Naive thymus-derived CD4-positive, alpha-beta T cell (primary cell): ENCODE measurements at places on chromosomes 4 and X.

DNA sequence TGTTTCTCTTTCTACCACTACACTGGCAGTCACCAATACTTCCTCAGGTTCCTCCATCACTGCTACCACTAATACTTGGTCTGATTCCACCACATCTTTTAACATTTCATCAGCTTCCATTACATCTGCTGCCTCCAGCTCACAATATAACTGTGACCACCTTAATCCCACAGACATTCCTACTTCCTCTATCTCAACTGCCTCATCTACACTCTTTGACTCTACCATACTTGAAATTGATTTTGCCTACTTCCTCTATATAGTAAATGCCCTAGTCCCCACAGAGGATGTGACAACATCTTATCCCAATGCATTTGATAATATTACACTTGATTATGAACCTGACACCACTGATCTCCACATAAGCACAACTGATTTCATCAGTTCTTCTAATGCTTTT is 29.0 kb downstream of the OPRPN start:
- no peak for DNase-seq

GRCh38 chr4:55927803-55928437 is 20.8 kb upstream of the CEP135 start:
- no peak for DNase-seq

GRCh38 chr4:152696764-152697261 is 17.0 kb upstream of the TMEM154 start:
- no peak for DNase-seq

GRCh38 chr4:176467001-176467400 is 147.2 kb downstream of the SPCS3 start:
- no peak for DNase-seq

GRCh38 chrX:132818638-132819037 is 139.8 kb downstream of the HS6ST2 start:
- no peak for DNase-seq

DNA sequence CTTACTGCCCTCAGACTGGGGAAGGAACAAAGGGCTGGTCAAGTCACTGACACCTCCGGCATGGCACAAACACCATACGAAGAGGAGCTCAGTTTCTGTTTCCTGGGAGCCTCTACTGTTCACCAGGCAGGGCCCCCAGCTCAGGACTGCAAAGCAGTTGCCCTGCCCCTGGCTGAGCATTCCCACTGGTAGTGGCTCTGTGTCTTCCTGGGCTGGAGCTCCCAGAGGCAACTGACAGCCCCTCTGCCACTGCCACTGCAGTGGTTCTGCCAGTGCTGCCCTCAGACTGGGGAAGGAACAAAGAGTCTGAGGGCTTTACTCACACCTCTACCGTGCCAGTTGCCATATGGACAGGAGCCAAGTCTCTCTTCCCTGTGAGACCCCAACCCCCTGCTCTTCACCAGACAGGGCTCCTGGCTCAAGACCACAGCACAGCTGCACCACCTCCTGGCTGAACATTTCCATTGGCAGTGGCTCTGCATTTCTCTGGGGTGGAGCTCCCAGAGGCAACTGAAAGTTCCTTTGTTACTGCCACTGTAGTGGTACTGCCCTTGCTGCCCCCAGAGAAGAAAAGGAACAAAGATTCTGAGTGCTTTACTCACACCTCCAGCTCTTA is 67.9 kb downstream of the SMARCA5 start:
- no peak for DNase-seq

- no peak for DNase-seq
These were observed 16.7 kb downstream of the GAB3 start for GRCh38 chrX:154734061-154734781.

GRCh38 chr4:141215030-141215429 is 5.7 kb upstream of the ZNF330 start:
- no peak for DNase-seq

GRCh38 chr4:112031712-112032328 is 113.4 kb upstream of the FAM241A start:
- DNase-seq = no peak

DNA sequence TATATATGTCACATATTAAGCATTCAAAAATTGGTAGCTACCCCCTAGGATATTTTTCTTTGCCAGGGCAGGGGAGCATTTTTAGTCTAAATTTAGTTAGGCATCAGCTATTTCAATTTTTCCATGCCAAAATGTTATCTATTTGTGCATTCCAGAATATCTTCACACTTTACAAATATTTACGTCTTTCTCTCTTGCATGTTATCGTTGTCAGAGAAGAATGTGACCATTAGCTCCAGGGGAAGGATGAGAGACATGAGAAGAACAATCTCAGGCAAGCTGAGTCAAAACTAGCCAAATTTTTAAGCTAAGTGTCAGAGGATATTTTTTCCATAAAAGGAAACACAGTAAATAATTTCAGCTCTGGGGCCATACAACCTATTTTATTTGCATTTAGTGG is 885.0 kb upstream of the EPHA5 start:
- DNase-seq = no peak

GRCh38 chr4:93313197-93313596 is 515.4 kb upstream of the ATOH1 start:
- DNase-seq = no peak

GRCh38 chrX:9510366-9510765 is 45.5 kb downstream of the TBL1X start:
- DNase-seq = no peak

DNA sequence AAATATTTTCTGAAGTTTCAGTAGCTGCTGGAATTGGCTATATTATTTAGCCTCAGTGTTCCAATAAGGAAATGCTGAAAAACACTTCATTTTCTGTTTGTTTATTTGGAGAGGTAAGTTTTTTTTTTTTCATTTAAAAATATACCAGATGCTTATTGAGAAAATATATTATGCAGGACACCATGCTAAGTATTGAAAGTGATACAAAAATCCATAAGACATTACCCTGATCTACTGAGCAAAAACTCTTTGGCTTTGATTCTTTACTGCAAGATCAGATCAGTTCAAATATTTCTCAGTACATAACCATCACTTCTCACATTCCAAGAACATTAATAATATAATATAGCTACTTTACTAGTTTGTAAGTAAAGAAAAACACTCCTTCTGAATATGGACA is 123.4 kb upstream of the PACRGL start:
- DNase-seq = no peak

DNA sequence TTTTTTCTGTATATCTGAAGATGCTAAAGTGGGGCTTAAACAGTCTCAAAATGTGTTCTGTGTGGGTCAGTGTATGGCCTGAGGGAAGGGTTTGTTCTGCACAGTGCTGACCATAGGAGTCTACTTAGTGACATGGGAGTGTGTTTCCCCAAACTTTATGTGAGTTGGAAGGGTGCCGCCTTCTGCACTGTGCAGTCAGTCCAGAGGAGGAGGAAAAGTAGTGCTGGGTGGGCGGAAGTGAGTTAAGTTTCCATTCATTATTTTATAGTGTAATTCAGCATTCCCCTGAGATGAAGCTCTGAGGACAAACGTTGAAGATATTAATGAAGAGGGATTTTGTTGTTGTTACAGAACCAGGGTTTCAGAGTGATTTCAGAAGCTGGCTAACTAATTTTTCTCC is 2.9 kb downstream of the CHST7 start:
- no peak for DNase-seq

GRCh38 chrX:17535229-17535628 is 160.2 kb downstream of the NHS start:
- DNase-seq = peak; percentile 34
